ENCODE measurements at places on chromosomes 7 and 10. TPM values are rescaled to one million over a fixed set of nuclear protein-coding genes. Genes with fewer than 3 reads are reported as not detected.

The FXYD4 gene
- not detected for total RNA-seq

The NPTX2 gene
- 3.3 TPM for total RNA-seq

The NOS3 gene
- 0.33 TPM for total RNA-seq

The ZNF488 gene
- not detected for total RNA-seq

The SRGN gene
- 498 TPM for total RNA-seq

The FAM131B gene
- 3.2 TPM for total RNA-seq

The SPDYE2 gene
- not detected for total RNA-seq

The AIMP2 gene
- 36.1 TPM for total RNA-seq

The TRPV5 gene
- total RNA-seq, result not detected

The STK32C gene
- total RNA-seq, result 11.7 TPM

The CYP2C19 gene
- total RNA-seq, result not detected

The CHAT gene
- not detected for total RNA-seq

The COL17A1 gene
- total RNA-seq, result 1.1 TPM
